Pancreas (tissue), 10 donors: ENCODE measurements at places on chromosomes 12 and 14. TPM values are rescaled to one million over a fixed set of nuclear protein-coding genes. Genes with fewer than 3 reads are reported as not detected.

CDK4 gene
- 41.2 TPM for total RNA-seq

PZP gene
- not detected for total RNA-seq

NTF3 gene
- not detected for total RNA-seq

- H3K36me3 ChIP-seq, result no peaks in the 10 kb centered on the region
- no peaks in the 10 kb centered on the region for H3K27me3 ChIP-seq
- DNase-seq, result no peak
- no peak overlapping the region for H3K27ac ChIP-seq
- H3K4me3 ChIP-seq, result no peak overlapping the region
Measured at GRCh38 chr12:82727886-82728285, 41.2 kb downstream of the TMTC2 start.
